ENCODE measurements at places on chromosomes 11 and 22.
A peak's percentile ranks its signal among the peaks of the same experiment; 100 is the strongest.

GRCh38 chr11:111982019-111982464 lies 43.2 kb upstream of the DLAT start:
- peak; percentile 52 for DNase-seq

DNA sequence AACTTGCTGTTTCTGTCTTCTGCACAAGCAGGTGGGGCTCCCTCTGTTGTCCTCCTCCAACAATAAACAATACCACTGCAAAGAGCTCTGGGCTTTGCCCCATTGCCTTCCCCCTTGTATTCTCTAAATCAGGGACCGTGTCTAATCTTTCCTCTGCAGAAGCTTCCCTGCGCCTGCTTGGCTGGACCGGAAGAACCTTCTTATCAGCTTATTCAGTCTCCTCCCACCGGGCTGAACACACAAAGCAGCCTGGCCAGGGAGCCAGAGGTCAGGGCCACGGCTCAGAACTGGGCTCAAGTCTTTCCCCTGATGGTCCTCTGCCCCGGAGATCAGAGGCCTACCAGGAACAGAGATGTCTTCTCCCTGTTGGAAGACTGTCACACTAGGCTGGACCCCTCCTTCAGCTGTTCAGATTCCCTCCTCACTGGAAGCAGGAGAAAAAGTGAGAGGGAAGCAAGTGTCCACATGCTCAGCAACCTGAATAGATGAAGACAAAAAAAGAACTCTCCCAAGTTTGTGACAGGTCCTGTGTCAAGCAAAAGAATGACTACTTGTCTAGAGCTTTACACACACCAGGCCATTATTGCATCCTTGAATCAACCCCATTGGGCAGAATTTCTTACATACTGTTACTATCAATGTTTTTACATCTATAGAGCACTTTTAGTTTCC lies 63.7 kb downstream of the RAB30 start:
- DNase-seq, result peak; percentile 33

GRCh38 chr22:39084666-39085065 lies 7.6 kb downstream of the APOBEC3G start:
- no peak for DNase-seq

GRCh38 chr22:43894122-43894521 lies 2.3 kb upstream of the PNPLA5 start:
- no peak for DNase-seq

DNA sequence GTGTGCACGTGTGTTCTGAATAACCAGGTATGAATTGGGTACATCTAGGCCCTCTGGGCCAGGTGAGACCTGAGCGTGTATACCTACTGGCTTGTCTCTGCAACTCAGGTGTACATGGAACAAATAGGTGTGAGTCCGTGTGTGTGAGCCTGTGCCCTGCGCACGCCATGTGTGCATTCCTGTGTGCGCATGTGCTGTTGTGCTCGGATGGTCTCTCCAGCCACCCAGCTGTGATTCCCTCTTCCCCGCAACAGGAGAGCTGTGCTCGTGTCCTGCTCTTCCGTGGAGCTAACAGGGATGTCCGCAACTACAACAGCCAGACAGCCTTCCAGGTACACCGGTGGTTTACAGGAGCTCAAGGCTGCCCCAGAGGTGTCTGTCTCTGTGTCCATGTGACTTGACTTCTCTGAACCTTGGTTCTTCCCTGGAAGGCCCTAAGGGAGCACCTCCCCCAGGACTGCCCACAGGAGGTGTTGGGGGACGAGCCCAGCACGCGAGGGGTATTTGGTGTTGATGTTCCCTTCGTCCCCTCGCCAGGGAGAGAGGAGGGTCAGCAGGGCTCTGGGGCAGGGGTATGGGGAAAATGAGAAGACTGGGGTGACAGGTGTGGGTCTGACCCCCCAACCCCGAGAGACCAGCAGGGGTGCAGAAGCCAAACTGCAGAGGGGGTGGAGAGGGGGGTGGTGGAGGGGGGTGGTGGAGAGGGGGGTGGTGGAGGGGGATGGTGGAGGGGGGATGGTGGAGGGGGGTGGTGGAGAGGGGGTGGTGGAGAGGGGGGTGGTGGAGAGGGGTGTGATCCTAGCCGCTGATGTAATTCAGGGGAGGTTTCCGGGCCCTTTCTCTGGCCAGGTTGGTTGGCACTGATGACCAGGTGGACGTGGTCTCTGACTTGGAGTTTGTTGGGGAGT lies 10.7 kb downstream of the SHANK3 start:
- no peak for DNase-seq

- DNase-seq, result no peak
These were observed 269.3 kb upstream of the MPPED2 start for GRCh38 chr11:30855383-30856006.

GRCh38 chr11:33052231-33052630 lies 12.9 kb downstream of the TCP11L1 start:
- no peak for DNase-seq
